ENCODE measurements at places on chromosomes 7 and 10.

GRCh38 chr10:62492012-62492869, 118.1 kb downstream of the ZNF365 start:
- peak; percentile 21 for DNase-seq

DNA sequence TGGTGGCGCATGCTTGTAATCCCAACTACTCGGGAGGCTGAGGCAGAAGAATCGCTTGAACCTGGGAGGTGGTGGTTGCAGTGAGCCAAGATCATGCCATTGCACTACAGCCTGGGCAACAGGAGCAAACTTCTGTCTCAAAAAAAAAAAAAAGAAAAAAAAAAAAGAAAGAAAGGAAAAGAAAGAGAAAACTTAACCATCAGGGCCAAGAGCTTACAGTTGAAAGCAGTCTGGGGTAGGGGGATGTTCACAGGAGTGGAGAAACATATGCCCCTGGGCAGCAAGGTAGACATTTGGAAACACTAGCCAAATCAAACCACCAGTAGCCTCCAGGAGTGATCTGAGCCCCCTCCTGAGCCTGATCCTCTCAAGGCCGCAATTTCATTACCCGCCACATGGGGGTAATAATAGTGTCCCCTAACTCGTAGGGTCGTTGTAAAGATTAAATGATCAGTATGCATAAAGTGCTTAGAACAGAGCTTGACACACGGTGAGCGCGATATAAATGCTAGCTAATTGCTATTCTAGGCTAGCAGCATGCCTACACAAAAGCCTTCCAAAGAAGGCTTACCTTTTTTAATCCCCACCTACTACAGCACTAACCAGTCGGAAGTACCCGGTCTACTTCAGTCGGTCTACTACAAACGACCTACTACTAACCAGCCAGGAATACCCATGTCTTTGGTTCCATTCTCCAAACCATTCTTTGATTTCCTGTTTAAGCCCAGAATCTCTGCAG, 274.3 kb upstream of the NEBL start:
- no peak for DNase-seq

DNA sequence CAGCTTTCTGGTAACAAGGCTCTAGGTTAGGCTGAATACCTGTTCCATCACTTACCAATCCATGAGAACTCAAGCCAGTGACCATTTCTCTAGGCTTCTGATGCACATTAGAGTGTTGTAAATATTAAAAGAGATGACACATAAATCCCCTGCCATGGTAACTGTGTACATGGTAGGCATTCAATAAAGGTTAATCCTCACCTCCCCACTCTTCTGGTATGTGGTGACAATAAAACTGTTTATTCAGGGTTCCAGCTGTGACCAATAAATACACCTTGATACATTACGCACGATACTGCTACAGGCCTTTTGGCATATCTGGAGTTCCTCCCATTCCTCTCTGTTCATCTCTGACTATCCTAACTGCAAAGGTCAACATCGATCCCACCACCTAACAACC, 171.9 kb downstream of the SRPK2 start:
- DNase-seq: no peak

GRCh38 chr10:869171-869570, 62.3 kb downstream of the LARP4B start:
- DNase-seq: no peak

GRCh38 chr10:94549221-94549620, 3.6 kb downstream of the HELLS start:
- no peak for DNase-seq

GRCh38 chr7:370775-371118, 80.8 kb downstream of the FOXL3 start:
- DNase-seq: no peak

DNA sequence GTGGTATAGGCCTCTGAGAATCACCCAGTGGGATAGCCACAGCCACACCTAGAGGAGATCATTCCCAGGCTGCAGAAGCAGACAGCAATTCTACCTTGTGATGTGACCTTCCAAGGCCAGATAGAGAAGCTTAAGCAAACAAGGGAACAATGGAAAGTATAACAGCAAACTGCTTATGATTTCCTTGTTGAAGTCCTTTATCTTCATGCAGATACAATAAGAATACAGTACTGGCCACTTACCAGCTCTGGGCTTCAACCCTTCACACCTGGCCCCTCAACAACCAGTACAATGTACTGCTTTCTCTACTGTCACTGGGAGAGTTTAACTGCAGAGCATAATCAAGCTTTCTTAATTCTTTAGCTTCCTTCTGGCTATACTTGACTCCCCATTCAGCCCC, 22.6 kb upstream of the DDX50 start:
- DNase-seq: peak; percentile 24

- peak; percentile 51 for DNase-seq
Observed at GRCh38 chr10:49187950-49188761, at the start of gene TMEM273. Gene TMEM273, minus strand, starts transcription at chr10:49188391. Its CDS starts 55 bp downstream, at chr10:49188336.

DNA sequence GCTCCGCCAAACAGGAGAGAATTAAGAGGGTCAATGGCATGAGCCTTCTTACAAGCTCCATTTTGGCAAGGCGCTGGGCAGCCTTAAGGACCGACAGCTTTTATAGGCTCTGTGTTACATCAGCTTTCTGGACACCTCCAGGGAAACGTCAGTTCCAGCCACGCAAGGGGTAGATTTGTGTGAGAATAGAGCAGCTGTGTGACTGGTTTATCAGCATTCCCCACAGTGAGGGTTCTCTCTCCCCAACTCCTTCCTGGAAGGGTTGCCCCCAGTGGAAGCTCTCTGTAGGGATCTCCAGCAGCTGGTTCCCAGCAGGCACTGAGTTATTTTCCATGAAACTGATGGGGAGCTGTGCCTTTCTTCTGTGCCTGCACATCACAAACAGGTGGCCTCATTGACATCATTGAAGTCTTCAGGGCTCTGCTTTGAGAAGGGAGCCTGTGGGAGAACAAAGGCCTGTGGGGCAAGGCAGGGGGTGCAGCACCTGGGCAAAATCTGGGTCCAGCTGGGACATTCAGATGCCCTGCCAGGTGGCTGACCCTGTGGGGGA, at the start of gene CUZD1:
Gene CUZD1 (minus strand): TSS at position 75 of the 550 bp plus-strand sequence. CDS start 14 bp downstream, at position 61.
- DNase-seq: no peak

DNA sequence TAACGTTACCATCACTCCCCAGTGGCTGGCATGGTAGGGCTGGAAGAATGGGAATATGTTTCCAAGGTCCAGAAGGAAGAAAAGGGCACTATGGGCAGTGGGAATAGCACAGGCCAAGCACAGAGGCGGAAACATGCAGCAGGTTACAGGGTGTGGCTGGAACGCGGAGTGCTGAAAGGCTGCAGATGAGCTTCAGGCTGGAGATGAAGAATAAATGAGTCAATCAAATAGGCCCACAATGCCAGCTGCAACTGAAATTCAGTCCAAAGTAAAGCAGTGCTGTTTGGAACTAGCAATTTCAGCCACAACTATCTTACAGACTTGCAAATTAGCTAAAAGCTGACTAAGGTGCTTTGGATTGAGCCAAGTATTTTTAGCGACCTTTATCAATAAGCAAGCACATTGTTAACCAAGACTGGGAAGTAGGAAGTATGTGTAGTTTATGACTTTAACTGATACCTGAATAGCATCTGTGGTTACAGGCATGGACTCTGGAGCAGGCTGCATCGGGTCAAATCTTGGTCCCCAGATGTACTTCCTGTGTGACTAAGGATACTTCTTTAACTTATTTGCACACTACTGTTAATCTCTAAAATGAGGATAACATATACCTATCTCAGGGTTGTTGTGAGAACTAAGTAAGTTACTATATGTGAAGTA, 77.5 kb upstream of the CTTNBP2 start:
- peak; percentile 75 for DNase-seq

DNA sequence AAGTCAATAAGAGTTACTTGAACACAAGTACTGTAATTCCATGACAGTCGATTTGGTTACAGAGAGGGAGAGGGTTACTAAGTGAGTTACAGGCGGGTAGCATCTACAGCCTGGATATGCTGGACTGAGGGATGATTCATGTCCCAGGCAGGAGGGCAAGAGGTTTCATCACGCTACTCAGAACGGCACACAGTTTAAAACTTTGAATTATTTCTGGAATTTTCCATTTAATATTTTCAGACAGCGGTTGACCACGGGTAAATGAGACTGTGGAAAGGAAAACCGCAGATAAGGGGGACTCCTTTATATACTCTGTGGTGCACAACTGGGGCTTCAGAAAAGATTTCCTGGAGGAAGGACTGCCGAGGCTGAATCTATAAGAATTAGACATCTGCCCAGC, 25.7 kb upstream of the LRRC4 start:
- DNase-seq: no peak

DNA sequence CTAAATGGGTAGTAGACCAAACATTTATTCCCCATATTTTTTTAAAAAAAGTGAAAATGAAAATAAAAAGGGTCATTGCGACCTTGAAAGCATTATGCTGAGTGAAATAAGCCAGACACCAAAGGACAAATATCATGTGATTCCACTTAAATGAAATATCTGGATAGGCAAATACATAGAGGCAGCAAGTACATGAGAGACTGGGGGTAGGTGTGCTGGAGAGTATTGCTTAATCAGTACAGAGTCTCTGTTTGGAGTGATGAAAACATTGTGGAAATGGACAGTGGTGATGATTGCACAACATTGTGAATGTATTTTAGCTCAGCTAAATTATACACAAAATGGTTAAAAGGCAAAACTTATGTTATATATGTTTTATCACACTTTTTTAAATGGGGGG, 169.4 kb downstream of the AKR1D1 start:
- peak; percentile 57 for DNase-seq

DNA sequence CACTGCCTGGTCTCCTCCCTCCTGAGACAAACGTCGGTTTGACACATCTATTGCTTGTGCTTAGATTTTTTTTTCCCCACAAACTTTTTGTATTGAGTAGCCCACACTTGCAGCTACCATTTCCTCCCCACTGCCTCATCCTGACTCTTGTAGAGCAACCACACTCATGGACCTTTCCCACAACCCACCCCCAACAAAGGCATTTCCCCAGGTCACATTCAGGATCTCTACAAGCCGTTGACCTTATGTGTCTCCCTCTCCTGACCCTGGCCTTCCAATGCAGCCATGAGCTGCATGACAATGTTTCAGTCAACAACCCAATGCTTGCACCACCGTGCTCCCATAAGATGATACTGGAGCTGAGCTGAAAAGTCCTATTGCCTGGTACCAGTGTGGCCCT, 91.9 kb upstream of the MKI67 start:
- no peak for DNase-seq

DNA sequence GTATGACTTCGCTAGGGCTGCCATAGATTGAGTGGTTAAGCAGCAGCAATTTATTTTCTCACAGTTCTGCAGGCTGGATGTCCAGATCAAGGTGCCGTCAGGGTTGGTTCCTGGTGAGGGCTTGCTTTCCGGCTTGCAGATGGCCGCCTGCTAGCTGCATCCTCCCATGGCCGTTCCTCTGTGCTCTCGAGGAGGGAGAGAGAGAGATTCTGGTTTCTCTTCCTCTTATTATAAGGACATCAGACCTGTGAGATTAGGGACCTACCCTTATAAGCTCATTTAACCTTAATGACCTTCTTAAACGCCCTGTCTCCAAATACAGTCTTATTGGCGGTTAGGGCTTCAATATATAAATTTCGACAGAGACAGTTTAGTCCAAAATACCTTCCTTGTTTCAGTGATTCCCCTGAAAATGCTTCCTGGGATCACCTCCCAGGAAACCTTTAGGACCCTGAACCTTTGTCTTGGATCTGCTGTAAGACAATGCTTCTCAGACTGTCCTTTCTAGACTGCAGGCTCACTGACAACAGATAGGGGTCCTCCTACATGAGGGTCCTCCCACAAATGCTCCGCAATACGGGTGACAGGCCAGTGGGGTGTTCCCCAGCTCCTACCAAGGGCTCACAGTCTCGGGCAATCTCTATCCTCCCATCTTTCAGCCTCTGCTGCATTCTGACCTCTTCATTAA, 82.5 kb upstream of the BAIAP2L1 start:
- no peak for DNase-seq

DNA sequence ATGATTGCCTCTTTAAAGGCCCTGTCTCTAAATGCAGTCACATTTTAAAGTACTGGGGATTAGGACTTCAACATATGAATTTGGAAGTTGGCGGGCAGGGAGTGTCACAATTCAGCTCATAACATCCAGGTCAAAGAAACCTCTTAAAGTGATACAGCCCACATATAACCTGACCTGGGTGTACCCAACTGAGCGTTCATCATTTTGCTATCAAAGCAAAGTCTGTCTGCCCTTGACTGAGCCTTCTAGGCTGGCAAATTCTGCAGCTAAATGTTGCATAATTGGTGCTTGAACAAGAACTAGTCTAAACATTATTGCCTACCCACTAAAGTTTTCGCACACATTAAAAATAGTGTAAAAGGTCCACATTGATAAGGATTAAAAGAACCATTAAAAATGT, 3.7 kb downstream of the MSRB2 start:
- DNase-seq: no peak

DNA sequence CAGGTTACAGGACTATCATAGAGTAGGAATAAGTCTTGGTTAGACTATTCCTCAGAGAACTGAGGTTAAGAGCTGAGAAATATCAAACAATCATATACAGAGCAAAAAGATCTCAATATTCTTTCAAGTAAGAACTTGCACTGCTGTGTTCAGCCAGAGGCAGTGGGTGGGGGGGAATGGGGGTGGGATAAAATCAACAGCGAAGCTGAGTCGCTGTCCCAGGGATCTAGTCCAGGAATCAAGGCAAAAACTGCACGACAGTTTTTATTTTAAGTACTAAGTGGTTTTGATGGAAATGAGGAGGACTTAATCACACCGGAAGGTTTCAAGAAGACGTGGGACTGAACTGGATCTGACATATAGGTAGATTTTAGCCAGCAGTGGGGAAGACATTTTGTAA, 159.1 kb downstream of the SRPK2 start:
- DNase-seq: no peak

DNA sequence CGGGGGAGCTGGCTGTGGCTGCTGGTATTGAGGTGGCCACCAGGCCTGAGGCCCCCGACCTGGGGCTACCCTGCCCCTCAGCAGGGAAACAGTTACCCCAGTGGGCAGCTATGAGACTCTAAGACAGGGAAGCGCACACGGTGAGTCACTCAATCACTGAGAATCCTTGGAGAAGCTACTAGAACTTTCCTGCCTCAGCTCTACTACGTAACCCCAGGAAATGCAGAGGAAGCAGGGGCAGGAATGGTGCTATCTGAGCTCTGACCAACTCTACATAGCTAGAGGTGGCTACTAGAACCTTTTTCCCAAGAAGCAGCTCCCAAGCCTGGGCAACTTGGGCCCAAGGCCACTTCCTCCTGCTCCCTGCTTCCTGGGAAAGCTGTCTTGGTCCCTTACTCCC, 11.8 kb downstream of the DNAJB12 start:
- DNase-seq: no peak

- DNase-seq: no peak
Observed at GRCh38 chr10:52436664-52437063, 122.6 kb downstream of the DKK1 start.

GRCh38 chr7:123537026-123537642, 2.7 kb upstream of the IQUB start:
- no peak for DNase-seq

DNA sequence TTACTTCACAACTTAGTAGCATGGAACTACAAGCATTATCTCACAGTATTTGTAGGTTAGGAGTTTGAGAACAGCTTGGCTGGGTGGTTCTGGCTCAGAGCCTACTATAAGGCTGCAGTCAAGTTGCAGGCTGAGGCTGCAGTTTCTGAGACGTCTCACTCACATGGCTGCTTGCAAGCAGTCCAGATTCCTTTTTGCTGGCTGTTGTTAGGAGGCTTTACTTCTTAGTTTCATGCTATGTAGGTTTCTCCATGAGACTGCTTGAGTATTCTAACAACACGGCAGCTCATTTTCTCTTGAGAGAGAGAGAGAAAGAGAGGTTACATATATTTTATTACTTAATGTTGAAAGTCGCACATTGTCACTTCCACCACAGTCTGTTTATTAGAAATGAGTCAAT, 1073.9 kb downstream of the NXPH1 start:
- peak; percentile 4 for DNase-seq

All from small intestine (tissue), 16 donors.